NCI-H1105 treated with DMSO at 0.1 percent for 48 hours (cell line): ENCODE measurements at places on chromosomes 6 and 20.

DNA sequence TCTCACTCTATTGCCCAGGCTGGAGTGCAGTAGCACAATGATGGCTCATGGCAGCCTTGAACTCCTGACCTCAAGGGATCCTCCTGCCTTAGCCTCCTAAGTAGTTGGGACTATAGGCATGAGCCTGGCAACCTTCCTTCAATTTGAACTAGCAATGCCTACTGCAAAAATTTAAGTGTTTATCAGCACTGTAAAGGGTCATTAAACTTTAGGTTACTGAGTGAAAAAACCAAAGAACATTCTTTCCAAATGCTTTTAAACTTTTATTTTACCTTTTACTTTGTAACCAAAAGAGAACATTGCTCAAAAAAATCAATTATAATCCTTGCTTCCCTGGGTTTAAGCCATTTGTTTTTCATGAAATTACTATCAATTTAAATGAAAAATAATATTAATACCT lies 101.0 kb upstream of the NHSL1 start:
- DNase-seq: no peak

DNA sequence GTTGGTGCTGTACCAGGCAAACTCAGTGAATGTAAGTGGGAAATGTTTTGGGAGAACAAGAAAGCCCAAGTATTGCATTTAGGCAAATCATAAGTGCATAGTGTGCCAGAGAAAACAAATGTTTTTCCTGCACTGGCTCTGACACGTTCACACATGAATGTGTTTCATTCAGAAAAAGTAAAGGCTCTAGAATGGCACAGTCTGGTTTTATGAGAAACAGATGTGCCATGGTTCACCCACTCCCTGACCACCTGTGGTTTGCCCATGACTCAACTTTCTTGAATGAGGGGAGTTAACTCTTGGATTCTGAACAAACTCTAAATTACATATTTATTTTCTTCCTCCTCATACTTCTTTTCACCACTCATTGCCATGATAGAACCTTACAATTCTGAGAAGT lies 126.9 kb downstream of the KCNQ5 start:
- no peak for DNase-seq

DNA sequence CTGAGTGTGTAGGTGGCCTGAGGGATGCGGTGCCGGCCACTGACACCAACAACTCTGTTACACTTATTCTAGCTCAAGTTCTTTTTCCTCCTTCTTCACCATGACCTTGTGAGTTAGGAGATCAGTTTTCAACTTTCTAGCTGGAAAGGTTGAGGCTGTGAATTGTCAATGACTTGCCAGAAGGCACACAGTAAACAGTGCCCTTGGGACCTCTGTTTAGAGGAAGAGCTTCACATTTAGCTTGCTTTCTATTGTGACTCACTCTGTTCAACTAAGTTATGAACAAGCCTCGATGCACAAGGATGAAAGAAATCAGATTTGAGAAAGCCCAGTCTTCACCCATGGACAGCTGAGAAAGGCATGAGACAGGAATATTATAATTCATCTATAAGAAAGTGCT lies 455.6 kb downstream of the MAFB start:
- no peak for DNase-seq

- peak; percentile 61 for DNase-seq
Observed at GRCh38 chr20:24968278-24968800, 19.3 kb downstream of the CST7 start.

DNA sequence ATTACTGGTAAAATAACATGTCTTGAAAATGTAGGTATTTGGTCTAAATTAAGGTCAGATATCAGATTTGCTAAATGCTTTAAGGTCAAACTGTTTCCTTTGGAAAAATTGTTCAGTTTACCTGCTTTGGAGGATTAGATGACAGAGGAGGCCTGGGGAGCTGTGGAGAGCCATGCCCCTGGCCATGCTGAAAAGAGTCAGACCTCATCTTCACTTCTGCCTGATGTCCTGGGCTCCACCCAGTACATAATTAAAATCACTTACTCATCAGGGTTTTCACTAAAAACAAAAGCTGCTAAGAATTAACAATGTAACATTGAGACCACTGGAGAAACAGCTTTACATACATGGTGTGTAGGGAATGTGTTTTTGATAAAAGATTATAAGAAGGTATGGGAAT lies 60.8 kb upstream of the UNC93A start:
- no peak for DNase-seq

- DNase-seq: no peak
Observed at GRCh38 chr6:155278319-155279049, 14.7 kb downstream of the CLDN20 start.

- no peak for DNase-seq
Observed at GRCh38 chr6:35264550-35265274, 5.2 kb downstream of the ZNF76 start.

DNA sequence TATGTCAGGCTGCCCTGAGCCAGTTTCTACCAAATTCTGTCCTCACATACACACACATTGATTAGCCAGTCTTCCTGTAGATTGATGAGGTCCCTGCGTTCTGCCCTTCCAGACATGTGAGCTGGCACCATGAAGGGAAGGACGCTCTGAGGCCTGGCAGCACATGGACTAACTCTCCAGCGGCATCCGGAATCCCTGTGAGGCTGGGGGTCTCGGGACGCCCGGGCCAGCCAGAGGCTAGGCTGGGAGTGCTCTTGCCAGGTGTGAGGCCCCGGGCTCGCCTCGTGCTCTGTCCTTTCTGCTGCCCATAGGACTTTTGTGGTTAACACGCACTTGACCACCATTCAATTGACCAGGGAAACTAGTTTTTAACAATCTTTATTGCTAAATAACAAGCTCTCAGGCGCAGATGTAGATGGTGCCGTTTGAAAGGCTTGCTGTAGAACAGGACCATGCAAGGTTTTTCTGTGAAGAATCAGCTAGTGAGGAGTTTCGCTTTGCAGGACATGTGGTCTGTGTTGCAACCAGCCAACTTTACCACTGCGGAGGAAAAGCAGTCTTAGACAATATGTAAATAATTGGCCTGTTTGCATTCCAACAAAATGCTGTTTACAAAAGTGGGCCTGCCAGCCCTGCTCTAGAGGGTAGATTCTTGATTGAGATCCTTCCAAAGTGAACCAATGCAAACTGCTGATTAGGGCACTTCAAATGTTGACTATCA lies 29.3 kb downstream of the FOXF2 start:
- DNase-seq: no peak

DNA sequence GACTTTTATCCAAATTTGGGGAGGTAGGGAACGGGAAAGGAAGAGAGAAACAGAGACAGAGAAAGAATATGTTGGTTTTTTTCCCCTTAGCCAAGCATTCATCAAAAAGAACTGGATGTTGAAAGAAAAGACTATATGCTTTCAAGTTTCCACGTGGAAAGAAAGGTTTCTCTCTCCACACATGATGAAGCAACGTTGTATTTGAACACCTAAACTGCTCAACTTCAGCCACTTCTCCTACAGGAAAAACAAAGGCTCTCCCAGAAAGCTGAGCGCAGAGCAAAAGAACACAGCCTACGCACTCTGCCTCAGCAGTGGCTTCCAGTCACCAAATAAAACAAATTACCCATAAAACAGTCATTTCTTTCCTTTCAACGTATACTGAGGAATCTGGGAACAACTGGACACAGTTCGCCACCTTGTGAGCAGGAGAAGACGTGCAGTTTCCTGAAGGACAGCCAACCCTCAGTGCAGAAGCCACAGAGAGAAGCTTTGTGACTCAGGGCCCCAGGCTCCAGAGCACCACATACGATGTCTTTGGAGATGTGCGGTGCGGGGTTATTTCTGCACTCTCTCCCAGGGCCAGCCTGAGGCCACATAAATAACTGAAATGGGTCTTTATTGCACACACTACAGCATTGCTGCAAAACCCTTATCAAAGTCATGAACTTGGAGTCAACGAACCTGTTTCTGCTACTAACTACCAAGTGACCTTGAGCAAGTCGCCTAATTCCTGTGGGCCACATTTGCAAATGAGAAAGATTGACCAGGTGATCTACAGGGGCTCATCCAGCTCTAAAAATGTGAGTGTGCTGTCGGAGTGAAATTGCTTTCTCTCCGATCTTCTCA lies 10.1 kb downstream of the IL17F start:
- peak; percentile 55 for DNase-seq

- no peak for DNase-seq
Observed at GRCh38 chr6:66970373-66970772, 1263.3 kb upstream of the EYS start.

- DNase-seq: no peak
Observed at GRCh38 chr6:20006037-20006436, 168.9 kb downstream of the ID4 start.

GRCh38 chr6:156185113-156185512 lies 592.1 kb upstream of the ARID1B start:
- DNase-seq: peak; percentile 81

DNA sequence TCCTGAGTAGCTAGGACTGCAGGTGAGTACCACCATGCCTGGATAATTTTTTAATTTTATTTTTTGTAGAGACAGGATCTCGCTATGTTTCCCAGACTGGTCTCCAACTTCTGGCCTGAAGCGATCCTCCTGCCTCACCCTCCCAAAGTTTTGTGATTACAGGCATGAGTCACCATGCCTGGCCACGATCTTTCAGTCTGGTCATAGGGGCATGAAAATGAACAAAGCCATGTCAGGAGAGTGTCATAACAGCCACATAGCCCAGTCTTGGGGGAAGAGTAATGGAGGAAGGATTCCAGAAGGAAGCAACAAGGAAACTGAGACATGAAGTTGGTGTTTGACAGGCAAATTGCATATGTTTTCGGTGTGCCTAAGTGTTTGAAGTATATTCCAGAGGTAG lies 17.0 kb upstream of the SNX3 start:
- DNase-seq: no peak

GRCh38 chr6:82589509-82590206 lies 226.0 kb downstream of the TPBG start:
- DNase-seq: peak; percentile 31

- DNase-seq: no peak
Observed at GRCh38 chr20:11112832-11113231, 439.0 kb upstream of the JAG1 start.

DNA sequence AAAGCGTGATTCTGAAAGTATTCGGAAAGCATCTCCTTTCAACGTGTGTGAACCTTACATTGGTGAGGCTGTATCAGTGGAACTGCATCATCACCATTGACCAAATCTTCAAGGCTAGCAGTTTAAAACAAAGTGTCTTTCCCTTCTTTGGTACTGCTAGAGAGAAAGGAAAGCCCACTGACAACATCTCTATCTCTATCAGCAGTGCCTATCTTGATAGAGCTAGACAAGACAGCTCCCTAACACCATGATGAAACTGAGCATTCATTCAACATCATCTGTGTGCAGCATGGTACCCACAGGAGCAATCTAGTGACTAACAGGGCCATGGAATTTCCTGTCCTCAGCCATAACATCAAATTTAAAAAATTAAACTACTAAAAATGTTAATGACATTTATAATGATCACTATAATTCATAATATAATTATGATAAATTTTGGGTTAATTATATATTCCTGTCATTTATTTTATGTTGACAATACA lies 31.5 kb upstream of the EDN1 start:
- no peak for DNase-seq

DNA sequence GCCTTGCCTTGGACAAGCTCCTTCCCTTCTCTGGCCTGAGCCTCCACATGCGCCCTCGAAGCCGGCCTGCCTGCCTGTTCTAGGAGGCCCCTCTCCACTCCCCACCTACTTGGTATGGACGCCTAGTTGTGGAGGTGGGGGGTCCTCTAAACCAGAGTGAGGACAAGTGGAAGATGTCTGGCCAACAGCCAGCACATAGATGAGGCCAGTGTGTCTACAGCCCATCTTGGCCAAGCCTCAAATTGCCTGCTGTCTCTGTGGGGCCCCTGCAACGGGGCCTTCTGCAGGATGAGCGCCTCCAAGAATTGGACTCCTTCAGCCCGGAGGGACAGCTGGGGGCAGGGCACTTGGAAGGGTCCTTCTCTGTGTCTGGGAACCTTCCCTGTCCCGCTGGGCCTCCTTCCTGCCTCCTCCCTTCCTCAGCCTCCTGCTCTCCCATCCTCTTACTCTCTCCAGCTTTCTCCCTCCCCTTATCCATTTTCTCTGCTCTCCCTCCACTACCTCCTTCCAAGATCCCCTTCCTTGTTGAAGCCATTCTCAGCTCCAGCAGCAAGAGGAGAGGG lies 1.6 kb downstream of the MDFI start:
- DNase-seq: no peak

DNA sequence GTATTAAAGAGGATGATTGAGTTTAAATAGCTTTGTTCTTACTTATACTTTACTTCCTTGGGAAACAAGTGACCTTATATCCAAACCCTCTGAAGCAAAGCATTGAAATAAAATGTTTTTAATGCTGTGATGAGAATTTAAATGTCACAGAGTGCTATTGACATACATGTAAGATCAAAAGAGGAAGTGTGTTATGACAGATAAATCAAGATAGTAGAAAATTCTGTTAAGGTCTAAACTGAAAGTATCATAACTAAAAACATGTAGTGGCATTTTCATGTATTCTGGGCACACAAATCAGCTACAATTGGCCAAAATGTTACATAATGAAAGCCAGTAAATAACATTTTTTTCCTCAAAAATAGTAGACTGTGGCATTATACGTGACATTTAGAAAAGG lies 318.0 kb downstream of the GRIK2 start:
- DNase-seq: no peak

DNA sequence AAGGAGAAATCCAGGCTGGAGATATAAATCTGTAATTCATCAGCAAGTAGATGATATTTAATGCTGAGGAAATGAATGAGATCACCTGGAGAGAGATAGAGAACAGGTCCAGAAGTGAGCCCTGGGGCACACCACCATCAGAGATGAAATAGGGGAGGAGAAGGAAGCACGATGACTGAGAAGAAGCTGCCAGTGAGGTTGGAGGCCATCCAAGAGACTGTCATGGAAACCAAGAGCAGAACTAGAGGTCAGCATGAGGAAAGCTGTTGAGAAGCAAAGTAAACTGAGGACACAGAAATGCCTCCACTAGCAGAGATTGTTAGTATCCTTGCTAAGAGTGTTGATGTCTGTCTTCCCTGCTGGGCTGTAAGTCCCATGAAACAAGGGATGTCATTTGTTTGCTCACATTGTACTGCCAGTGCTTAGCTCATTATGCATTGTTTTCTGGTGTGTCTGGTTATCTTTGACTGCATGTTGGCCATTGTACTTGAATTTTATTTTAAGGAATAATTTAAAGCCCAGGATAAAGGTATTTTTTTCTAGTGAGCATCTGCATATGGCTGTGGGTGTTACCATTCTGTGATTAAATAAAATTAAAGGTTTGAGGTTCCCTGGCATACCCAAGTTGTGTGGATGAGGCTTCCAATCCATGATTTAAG lies 35.8 kb downstream of the CDH22 start:
- DNase-seq: no peak
